Pancreas (tissue), 10 donors: ENCODE measurements at places on chromosomes 7 and 10. TPM values are rescaled to one million over a fixed set of nuclear protein-coding genes. Genes with fewer than 3 reads are reported as not detected.
A peak's percentile ranks its signal among the peaks of the same experiment; 100 is the strongest.

Gene FKBP6
- polyA plus RNA-seq = 0.05 TPM

Gene GPR15LG
- polyA plus RNA-seq = 0.23 TPM

Gene DNAJC9
- 8.5 TPM for polyA plus RNA-seq

DNA sequence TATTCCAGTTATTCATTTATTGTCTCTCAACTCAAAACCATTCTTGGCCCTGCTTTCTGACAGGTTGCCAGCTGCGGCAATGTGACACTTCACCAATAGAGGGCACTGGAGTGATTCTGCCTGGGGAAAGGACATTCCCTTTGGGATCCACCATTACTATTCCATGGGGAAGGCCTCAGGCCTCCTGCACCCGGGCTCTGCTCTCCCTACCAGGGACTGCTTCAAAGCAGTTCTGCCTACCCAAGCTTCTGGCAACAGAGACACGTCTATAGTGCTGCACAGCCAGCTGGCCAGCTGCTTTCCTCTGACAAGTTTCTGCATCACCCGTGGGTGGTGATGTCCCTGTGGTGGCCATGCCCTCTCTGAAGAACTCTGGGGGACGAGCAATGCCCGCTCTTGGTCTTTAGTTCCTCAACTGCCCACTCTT, 163.8 kb downstream of the ELMO1 start:
- DNase-seq = peak; percentile 52

- DNase-seq = no peak
These were observed 3.1 kb upstream of the DRGX start for GRCh38 chr10:49398986-49399385.

DNA sequence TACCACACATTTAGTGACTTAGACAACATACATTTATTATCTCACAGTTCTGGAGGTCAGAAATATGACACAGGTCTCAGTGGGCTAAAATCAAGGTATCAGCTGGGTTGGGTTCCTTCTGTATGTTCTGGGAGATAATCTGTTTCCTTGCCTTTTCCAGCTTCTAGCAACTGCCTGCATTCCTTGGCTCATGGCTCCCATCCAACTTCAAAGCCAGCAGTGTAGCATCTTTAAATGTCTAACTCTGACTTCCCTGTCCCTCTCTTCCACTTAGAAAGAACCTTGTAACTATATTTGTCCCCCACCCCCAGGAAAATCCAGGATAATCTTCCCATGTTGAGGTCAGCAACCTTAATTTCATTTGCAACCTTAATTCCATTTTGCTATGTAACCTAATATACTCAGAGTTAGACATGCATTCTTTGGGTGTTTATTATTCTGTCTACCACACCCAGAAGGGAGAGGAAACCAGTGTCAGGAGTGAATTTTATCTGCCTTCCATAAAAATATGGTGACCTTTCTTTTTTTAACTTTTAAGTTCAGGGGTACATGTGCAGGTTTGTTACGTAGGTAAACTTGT, 57.3 kb upstream of the SMIM30 start:
- DNase-seq = no peak

- DNase-seq = no peak
These were observed 251.6 kb downstream of the GATA3 start for GRCh38 chr10:8305876-8306652.

DNA sequence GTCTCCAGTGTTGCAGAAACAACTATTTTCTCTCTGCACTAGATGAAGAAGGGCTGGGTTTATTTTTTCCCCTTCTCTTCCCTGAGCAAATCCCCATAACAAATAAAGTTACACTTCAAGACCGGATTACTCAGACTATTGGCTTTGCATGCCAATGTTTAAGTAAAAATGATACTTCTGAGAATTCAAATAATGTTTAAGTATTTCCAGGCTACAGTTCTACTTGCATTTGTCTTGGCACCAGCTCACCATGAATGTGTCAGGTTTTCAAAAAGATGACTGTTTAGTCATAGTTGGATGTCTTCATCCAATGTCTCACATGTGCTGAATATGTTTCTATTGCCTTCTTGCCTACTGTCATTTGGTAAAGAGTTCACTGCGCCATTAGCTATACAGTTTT, 912.6 kb downstream of the GATA3 start:
- DNase-seq = no peak

- DNase-seq = no peak
These were observed 60.4 kb downstream of the ARL4A start for GRCh38 chr7:12747687-12748306.
